ENCODE measurements at places on chromosomes 5 and 9. TPM values are rescaled to one million over a fixed set of nuclear protein-coding genes. Genes with fewer than 3 reads are reported as not detected.
A peak's percentile ranks its signal among the peaks of the same experiment; 100 is the strongest.

- H3K27ac ChIP-seq, result no peak overlapping the region
- no peaks in the 10 kb centered on the region for H3K27me3 ChIP-seq
- no peak overlapping the region for H3K4me3 ChIP-seq
- no peaks in the 10 kb centered on the region for H3K36me3 ChIP-seq
These were observed 92.7 kb downstream of the FBXL7 start for GRCh38 chr5:15592728-15593127.

ADAMTS2 gene
- total RNA-seq, result 10.0 TPM

ACOT12 gene
- not detected for total RNA-seq

GRCh38 chr5:150149618-150150017 lies 6.0 kb downstream of the PDGFRB start:
- no peak overlapping the region for H3K4me3 ChIP-seq
- DNase-seq, result no peak
- no peaks in the 10 kb centered on the region for H3K36me3 ChIP-seq
- peak overlapping the region; percentile 85 for H3K27ac ChIP-seq

IGIP gene
- 11.7 TPM for total RNA-seq

PLCXD3 gene
- 2.4 TPM for total RNA-seq

DNA sequence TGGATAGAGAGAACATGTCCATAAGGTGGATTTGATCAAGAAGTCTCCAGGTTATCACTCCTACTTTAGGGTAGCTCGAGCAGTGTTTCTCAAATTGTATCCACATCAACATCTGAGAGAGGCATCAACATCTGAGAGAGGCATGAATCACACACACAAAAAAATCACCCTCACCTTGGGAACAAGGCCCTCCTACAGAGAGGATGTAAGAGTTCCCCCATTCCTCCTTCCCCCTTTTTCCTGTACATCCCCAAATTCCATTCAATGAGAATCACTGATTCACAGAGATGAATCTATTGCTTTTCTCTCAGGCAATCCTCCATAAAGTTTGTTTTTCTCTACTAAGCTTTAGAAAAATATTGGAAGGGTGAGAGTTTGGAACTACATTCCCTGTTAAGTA lies 233.4 kb upstream of the CDH6 start:
- H3K4me1 ChIP-seq, result no peaks in the 10 kb centered on the region
- no peak overlapping the region for H3K4me3 ChIP-seq
- no peak overlapping the region for H3K27ac ChIP-seq
- no peaks in the 10 kb centered on the region for H3K36me3 ChIP-seq
- DNase-seq, result no peak

All from upper lobe of left lung (tissue), 6 donors.